NCI-H2171 treated with DMSO at 0.1 percent for 48 hours (cell line): ENCODE measurements at places on chromosomes 2 and 18.

GRCh38 chr2:227772197-227772661 lies 26.5 kb downstream of the SCYGR8 start:
- DNase-seq: no peak

DNA sequence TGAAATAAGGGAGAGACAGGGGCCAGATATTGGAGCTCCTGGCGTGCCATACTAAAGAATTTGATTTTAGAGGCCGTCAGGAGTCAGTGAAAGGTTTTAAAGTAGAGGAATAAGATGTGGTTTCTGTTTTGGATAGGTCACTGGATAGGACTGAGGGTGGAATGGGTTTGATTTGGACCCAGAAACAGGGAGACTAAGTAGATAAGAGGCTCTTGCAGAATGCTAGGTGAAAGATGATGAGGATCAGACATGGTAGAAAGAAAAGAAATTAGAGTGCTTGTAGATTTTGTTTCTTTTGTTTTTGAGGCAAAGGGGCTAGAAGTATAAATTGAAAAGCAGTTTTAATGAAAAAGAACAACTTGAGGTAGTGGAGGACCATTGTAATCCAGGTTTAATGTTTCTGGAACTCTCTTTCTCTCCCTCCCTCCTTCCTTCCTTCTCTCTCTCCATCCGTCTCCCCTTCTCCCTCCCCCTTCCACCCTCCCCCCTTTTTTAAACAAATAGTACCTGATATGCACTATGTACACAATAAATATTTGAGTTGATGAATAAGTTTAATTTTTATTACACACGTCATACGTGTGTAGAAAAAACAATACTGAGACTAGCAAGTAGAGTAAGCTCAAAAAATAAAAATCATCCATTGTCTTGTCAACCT lies 1.9 kb downstream of the NDUFV2 start:
- DNase-seq: no peak

DNA sequence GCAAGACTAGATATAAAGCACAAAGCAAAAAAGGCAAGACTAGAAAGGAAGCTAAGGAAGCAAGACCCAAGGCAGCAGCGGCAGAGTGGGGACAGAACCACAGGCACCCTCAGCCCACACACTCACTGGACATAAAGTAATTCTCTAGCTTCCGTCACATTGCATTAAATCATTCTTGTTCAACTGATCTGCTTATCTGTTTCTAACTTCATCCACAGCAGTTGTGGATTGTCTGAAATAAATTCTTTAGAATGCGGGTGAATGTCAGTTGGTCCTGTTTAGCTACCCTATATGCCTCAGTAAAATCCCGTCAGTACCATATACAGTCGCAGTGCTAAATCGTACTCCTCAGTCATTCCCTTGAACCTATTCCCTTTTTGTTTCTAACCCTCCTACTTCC lies 183.2 kb upstream of the SLC39A10 start:
- DNase-seq: no peak

DNA sequence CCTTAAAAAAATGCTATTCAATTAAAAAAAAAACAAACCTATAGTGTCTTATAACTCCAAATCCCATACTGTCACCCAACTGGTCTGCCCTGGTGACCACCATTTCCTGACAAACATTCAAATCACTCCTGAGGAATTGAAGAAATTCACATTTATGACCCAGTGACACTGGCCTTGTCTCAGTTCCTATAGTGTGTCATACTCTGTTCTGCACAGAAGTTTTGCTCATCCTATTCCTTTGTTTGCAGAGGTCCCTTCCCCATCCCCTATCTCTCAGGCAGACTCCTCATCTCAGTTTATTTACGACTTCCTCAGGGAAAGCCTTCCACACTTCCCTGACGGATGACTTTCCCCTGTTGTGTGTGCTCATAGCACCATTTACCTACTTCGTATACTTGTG lies 14.7 kb downstream of the ZC3H6 start:
- no peak for DNase-seq

- DNase-seq: no peak
Measured at GRCh38 chr2:177282787-177283572, 18.5 kb upstream of the NFE2L2 start.

GRCh38 chr18:61669320-61669719 lies 223.5 kb downstream of the RNF152 start:
- no peak for DNase-seq

GRCh38 chr18:59737776-59738300 lies 40.6 kb upstream of the CCBE1 start:
- no peak for DNase-seq

- no peak for DNase-seq
Measured at GRCh38 chr2:96111823-96112500, 4.4 kb downstream of the ADRA2B start.

DNA sequence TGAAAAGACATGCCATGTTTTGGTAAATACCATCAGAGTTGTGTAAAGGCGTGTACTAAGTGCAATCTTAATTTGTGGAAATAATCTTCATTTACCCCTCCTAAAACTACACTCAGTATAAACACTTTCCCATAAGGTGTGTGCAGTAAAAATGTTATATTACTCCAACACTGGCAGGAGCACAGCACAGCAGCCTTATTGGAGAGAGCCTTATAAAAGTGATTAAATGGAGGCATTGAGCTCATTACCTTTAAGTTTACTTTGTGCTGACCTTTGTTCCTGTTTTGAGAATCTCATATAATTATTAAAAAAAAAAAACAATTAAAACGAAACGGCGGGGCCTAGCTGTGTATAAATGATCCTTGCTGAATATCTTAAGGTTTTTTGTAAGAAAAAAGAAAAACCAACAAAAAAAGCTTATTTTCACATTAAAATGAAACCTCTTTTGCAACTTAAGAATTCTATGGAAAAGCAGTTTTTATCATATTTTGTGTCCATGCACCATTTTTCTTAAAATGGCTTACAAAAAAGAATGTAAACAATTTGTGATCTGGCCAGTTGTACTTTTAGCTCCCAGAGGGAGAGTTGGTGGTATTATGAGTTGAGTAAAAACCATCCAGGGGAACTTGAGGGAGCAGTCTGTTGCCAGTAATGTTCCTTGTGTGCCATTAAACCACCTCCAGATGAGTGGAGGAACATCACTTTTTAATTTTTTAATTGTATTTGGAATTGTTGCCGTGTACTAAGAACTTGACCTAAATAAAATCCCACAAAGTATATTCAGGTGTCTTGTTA lies 103.4 kb downstream of the ABI2 start:
- no peak for DNase-seq

DNA sequence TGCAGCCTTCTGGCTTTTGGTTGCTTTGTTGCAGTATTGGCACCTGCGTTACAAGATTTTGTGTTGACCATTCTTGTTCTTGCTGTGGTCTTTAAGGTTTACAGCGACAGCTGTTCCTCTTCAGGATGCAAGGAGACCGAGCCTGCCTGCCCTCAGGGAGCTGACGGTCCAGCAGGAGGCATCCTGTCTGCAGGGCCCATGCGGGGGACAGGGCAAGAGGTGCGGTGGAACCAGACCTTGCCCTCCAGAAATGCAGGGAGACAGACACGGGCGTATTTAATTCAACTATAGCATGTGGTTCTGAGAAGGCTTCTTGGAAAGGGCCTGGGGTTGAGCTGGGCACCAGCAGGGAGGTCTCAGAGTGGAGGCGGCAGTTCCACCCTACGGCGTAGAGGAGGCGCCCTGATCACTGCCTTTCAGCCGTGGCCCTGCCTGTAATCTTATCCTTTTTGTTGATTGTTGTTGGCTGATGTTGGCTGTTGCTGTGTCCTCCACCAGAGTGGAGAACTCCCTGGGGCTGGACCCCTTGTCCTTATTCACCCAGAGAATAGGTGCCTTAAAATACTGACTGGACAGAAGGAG lies 71.7 kb downstream of the HPCAL1 start:
- DNase-seq: no peak

DNA sequence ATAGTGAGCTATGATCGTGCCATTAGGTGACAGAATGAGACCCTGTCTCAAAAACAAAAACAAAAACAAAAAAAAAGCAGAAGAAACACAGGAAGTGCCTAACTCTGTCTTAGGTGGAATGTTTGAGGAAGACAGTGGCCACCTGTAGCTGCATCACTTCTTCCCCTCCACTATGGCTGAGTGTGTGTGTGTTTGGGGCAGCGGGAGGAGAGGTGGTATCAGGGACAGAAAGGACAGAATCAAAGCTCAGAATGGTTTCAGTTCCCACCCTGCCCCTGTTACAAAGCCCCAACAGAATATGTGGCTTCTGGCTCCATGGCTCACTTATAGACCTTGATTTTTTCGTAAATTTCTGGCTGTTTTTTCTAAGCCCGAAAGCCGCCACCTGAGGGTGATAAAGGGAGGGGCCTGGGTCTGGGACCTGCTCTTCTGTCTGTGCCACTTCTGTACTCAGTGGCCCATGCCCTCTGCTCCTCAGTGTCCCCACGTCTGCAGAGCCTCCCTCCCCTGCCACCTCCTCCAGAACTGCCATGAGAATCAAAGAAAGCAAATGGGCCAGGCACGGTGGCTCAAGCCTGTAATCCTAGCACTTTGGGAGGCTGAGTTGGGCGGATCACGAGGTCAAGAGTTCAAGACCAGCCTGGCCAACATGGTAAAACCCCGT lies 27.4 kb downstream of the SERTAD2 start:
- no peak for DNase-seq

DNA sequence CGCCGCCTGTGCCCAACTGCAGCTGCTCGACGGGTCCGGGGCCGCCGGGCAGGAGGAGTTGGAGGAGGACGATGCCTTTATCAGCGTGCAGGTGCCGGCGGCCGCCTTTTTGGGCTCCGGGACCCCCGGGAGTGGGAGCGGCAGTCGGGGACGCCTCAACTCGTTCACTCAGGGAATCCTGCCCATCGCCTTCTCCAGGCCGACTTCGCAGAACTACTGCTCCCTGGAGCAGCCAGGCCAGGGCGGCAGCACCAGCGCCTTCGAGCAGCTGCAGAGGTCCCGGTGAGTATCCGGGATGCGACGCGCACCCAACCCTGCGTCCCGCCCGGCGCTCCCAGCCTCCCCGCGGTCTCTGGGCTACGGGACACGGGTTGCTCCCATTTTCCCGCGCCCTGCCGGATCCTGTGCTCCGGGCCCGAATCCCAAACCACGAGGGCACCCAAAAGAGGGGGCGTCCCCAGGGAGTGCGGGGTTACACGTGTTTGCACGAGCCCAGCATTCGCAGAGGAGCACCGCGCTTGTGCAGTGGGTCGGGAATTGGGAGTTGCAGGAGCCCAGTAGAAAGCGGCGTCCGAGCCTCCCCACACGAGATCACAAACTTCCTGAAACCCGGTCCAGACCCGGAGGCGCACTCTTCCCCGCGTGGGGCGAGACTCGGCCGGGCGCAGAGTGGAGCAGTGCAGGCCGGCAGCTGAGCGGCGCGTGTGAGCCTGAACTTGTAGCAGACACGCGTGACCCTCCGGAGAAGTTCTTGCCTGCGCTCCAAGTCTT lies 1.2 kb downstream of the CABLES1 start:
- DNase-seq: no peak

- no peak for DNase-seq
Measured at GRCh38 chr18:11419338-11419737, 190.1 kb upstream of the SLC35G4 start.

- no peak for DNase-seq
Measured at GRCh38 chr2:164496881-164497280, 124.4 kb downstream of the GRB14 start.

DNA sequence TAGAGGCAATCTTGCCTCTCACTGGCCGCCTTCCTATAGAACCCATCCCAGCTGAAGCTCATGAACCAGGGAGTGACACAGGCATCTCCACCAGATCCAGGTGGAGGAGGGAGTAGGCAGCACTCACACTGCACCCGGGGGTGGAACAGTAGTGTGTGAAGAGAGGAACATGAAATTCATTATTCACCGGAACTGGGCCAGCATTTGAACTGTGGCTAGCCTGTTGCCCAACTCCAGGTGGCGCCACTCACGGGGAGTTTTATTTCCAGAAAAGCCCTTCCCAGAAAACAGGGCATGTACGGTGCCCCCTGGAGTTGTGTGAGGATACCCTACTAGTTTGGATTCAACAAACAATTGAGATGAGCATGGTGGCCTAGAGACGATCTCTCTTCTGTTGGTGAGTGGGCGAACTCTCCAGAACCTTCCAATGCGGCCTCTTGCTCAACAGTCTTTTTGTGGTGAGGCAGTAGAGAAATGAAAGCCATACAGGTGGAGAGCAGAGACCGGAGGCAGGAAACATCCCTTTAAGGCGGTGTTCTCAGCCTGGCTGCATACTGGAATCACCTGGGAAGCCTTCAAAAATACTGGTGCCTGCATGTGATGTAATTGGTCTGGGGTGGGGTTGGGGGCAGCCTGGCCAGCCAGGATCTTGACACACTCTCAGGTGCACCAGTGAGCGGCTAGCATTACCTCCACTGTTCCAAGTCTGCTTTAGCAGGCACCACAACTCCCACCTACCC lies 73.5 kb upstream of the NEDD4L start:
- no peak for DNase-seq

- no peak for DNase-seq
Measured at GRCh38 chr2:23664066-23664788, 262.7 kb downstream of the ATAD2B start.

- DNase-seq: no peak
Measured at GRCh38 chr2:190635781-190636180, 13.1 kb upstream of the NAB1 start.

DNA sequence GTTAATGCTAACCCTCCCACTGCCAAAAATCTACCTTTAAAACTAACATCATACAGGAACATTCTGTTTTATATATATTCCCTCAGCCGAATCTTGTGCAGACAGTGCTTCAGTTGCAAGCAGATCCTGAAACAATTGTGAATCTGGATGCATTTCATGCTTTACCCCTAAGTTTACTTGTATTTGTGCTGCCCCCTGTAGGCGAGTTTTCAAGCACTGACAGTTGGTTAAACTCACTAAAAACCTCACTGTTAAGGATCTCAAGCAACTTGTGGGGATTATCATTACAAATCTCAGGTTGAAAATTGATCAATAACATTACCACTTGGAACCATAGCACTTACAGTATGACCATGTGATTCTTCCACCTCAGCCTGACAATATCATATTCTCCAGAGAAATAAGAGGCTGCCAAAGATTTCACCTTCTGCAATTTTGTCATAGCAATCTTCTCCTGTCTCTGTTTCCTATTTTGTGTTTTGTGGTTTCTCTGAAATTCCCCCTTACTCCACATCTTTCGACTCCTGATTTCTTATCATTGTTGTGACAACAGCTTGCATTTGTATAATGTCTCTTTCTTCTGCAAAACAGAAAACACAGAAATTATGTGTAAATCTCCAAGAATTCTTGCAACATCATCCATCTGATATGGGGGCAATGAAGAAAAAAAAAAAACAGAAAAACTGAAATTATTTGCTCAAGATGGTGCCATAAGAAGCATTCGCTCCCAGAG lies 354.6 kb upstream of the SETBP1 start:
- peak; percentile 13 for DNase-seq

DNA sequence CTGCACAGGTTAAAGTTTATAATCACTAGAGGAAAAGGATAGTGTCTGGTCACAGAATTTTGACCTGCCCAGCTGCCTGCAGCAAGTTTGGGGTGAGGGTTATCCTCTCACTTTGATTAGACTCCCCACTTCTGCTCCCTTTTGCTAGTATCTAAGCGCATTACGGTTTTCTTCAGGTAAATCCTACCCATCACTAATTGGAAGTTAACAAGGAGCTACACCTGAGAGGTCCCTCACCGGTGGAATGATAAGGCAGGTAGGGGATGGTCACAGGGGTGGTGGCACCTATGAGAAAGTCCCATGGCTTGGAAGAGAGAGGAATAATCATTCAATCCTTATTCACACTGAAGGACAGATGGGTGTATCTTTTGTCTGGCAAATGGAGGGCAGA lies 7.6 kb downstream of the BCL2 start:
- DNase-seq: no peak

- no peak for DNase-seq
Measured at GRCh38 chr2:96964221-96964905, 22.0 kb downstream of the FAM178B start.

GRCh38 chr2:72112401-72112800 lies 35.3 kb downstream of the CYP26B1 start:
- DNase-seq: no peak
